Fibroblast of the aortic adventitia (primary cell): ENCODE measurements at places on chromosomes 6 and 20.
A peak's percentile ranks its signal among the peaks of the same experiment; 100 is the strongest.

DNA sequence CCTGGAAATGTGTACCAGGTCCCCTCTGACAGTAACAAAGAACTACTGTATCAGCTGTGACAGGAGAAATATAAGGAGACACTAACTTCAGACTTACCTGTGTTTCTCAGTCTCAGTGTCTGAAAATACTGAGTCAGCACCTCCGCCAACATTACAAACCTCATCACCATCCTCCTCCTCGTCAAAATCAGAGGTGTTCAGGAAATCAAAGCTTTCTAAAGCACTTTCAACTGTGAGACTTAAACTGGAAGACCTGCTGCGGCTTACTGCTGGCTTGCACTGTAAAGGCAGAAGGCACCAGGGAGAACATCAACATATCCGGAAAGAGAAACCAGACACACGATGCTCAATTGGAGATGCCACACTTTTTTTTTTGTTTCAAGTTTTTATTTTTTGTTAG lies 40.3 kb upstream of the ARMH2 start:
- DNase-seq, result no peak

DNA sequence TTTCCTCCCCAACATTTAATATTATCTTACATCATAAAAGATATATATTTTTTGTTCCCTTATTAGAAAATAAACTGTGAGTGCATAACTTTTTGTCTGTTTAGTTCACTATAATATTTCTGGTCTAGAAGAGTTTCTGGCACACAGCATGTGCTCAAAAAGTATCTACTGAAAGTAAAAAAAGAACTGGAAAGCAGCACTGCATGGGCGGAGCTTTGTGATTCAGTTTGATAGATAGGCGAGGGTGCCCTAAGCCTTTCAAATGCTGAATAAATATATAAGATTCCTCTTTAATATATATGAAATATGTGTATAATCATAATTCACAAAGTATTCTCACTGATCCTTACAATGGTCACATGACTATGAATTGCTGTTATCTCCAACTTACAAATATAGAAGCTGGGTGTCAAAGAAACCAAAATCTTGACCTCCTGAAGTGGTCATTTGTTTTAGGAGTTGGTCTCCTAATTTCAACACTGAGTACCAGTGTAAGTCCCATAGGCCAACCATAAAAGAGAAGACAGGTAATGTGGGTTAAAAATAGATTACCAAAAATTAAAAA lies 50.8 kb downstream of the OR2B2 start:
- no peak for DNase-seq

DNA sequence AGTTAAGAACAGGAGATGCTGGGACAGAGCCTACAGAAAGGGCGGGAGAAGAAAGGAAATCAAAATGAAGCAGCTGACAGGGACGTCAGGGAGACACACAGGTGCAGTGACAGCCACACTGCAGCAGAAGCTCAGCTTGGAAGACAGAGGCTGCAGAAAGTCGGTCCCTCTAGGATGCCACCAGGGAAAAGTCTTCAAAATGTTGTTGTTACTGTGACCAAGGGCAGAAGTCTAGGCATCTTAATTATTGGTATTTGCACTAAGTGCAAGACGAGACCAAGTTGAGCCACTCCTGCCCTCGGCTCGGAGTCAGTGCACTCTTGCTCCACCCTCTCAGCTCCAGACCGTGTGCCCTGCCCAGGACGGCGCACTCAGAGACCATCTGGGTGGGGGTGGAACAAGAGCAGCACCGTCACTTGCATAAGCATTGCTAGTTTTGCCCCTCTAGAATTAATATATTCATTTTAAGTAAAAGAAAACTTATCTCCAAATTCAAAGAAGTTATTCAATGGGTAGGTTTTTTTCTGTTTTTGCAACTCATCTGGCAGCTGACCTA lies 2.6 kb downstream of the PRR18 start:
- DNase-seq, result no peak

DNA sequence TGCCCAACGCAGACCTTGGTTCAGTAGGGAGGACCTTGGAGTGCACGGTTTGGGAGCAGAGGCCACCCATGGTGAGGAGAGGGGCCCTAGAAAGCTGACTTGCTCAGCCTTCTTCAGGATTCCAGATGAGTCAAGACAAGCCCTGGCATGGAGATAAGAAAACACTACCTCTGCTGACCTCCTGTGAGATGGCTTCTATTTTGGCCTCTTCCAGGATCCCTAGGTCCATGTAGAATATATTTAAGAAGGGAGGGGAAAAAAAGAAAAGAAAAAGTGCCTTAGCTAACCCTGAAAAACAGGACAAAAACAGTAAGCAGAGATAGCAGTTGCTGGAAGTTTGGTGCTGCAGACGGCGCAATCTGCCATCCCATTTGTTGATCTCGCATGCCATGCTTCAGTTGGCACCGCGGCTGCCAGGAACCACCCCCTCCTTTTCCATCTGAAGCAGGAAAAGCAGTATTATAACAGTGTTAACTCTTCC lies 100.0 kb downstream of the ARMC2 start:
- no peak for DNase-seq

- peak; percentile 60 for DNase-seq
Measured at GRCh38 chr6:113630738-113631535, 226.2 kb upstream of the MARCKS start.

GRCh38 chr6:128129679-128130078 lies 228.8 kb upstream of the THEMIS start:
- DNase-seq, result no peak

DNA sequence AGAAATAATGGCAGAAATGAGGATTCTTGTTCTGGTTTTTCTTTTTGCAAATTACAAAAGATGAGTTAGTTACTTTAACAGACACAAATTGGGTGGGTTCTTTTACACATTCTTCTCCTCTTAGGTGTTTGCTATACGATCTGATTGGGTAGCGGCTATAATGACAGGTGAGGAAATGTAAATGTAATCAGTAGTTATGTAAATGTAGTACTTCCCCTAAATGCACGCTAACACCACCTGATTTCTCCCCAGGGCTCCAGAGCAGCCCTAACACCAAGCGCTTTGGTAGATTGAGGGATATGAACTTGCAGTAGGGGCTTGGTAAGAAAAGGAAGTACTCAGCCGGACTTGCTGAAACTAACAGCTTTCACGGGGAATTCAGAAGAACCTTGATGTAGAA lies 499.4 kb upstream of the NOX3 start:
- no peak for DNase-seq

DNA sequence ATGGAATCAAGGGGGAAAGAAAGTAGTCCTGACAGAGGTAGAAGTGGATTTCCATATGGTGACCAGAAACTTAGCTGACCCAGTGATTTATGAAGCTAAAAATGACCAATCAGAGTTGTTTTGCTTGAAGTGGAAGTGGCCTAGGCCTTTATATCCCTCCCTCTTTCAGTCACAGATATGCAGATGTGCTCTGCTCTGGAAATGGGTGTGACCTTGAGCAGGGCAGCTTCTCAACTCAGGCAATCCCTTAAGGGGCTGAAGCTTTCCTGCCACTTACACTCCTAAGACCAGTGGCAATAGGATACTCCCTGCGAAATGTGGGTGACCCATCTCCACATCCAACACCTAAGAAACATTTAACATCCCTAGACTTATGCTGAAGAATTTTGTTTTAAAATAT lies 256.6 kb downstream of the EYS start:
- no peak for DNase-seq

DNA sequence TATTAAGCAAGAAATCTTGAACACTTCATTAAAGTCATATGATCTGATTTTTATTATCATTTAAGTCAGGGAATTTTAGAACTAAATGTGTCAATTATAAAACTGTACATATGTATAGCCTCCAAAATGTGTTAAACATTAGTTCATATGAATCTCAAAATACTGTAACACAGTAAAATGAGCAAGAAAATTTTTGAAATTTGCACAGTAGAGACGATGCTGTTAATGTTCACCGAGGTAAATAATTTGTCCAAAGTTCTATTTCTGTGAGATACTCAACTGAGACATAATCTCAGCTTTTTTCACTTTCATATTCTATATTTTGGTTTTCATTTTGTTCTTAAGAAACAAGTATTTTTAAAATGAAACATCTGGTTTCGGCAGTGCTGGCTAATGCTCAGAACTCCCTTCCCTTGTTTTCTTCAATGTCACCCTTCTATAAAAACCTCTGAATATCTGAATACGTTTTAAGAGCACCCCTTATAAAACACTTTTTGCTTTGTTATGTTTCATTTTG lies 353.1 kb downstream of the LAMA2 start:
- peak; percentile 18 for DNase-seq

GRCh38 chr20:44087857-44088120 lies 99.2 kb downstream of the JPH2 start:
- DNase-seq, result no peak
